Activated T-cell treated with anti-CD3 and anti-CD28 coated beads for 48 hours (primary cell): ENCODE measurements at places on chromosomes 3 and 15.

DNA sequence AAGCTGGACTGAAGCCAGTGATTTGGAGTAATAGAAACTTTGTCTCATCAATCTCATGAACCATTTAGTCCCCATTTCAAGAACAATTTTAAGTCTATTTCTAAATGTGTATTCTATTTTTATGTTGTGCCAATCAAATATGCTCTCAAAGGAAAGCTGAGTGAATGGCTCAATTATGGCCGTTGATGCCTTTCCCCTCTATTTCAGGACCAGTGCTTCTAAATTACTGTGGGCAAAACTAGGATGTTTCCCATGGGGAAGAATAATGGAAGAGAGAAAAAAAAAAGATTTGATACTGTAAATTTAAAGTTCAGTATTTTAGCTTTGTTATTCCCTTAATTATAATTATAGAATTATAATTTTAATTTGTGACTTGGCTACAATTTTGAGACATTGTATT lies 110.1 kb downstream of the CADM2 start:
- no peak for DNase-seq

- no peak for DNase-seq
Observed at GRCh38 chr3:53792866-53793265, 53.4 kb downstream of the CHDH start.

- DNase-seq: no peak
Observed at GRCh38 chr3:24040311-24040710, 95.2 kb downstream of the NR1D2 start.

DNA sequence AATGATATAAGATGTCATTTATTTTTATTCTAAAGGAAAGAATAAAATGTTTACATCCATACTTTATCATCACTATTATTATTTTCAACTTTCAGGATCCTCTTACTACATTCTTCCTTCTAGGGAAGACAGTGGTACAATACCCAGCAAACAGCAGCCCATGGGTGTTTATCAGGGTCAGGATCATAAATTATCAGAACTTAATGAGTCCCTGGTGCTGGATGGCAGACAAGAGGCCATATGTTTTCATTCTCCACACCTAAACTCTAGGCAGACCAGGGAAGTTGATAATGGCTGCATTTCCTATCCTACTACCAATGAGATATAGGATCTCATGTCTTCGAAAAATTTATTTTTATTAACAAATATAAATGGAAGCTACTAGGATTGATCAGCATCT lies 127.7 kb downstream of the SAMMSON start:
- DNase-seq: no peak

GRCh38 chr15:72110355-72110754 lies 7.6 kb downstream of the MYO9A start:
- DNase-seq: no peak

GRCh38 chr3:127172781-127173515 lies 20.0 kb upstream of the PRR23E start:
- no peak for DNase-seq
